ENCODE measurements at places on chromosomes 1 and 21.

DNA sequence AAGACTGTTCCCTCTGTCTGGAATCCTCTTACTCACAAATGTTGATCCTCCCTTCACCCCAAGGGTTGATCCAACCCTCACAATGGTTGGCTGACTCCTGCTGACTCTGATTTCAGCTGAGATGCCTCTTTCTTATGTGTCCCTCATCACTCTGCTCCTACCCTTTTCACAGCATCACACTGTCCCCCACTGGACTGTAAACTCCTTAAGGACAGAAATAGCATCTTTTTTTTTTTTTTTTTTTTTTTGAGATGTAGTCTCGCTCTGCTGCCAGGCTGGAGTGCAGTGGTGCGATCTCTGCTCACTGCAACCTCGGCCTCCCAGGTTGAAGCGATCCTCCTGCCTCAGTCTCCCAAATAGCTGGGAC lies 97.9 kb upstream of the SYT6 start:
- no peak for DNase-seq

DNA sequence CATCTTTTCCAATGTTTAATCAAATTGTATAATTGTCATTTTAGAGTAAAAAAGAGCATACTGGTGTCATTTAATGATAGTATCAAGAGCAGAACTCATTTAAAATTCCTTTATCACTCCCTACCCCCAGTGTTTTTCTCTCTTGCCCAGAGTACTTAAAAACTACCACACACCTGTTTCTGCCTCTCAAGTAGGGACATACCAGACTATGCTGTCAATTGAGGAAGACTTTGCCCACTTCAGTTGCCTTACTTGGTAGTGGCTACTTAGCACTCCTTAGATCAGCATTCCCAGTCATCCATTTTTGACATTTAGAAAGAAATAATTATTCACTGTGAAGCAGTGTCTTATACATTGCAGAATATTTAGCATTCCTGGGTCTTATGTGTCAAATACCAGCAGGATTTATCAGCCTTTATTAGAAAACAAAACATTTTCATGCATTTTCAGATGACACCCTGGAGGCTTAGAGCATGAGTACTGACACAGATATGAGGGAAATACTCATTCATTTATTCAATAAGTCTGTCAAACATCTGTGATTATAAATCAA lies 127.5 kb upstream of the RGS1 start:
- no peak for DNase-seq

DNA sequence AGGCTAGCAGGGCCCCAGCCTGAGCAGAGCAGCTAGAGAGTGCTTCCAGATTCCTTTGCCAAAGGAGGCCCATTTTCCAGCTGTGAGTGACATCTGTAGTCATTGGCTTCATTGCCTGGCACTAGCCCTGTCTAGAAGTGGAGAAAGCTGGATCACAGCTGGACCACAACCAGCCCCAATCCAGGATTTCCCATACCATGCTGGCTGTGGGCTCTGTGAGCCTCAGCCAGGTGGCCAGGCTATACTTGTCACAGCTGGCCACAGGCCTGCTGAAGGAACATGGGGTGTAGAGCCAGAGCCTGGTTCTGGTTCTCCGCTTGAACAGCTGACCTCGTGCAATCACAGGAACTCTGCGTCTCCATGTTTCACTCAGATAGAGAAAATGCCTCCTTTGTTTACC lies 36.6 kb downstream of the RIMKLA start:
- DNase-seq: no peak

DNA sequence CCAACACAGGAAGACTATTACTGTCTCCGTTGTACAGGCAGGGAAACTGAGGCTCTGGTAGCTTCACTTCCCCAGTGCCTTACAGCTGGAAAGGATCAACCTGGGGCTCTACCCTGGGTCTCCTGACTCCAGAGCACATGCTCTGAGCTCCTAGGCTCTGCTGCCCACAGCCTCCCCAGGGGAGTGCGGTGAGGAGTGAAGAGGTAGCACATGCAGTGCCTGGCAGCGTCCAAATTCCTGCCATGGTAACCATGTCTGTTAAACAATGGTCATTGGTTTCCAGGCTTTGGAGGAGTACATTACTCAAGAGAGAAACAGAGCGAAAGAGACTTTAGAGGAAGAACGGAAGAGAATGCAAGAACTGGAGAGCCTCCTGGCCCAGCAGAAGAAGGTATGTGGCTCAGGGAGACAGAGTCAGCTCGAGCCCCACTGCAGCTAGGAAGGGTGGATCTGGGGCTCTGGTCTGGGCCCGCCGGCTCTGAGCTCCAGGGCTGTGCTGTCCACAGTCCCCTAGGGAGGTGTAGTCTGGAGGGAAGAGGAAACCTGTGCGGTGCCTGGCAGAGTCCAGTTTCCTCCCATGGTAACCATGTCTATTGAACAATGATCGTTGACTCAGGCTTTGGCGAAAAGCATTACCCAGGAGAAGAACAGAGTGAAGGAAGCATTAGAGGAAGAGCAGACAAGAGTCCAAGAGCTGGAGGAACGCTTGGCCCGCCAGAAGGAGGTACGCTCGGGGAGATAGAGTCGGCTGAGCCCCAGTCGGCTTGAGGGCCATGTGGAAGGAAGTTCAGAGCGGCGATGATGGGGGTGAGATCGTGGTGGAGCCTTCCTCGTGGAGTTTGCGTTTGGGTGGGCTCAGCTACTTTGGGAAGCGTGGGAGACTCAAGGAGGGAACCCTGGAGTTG lies 64.6 kb upstream of the EFHD2 start:
- no peak for DNase-seq

GRCh38 chr1:52967666-52968065 lies 40.6 kb downstream of the SCP2 start:
- DNase-seq: no peak

DNA sequence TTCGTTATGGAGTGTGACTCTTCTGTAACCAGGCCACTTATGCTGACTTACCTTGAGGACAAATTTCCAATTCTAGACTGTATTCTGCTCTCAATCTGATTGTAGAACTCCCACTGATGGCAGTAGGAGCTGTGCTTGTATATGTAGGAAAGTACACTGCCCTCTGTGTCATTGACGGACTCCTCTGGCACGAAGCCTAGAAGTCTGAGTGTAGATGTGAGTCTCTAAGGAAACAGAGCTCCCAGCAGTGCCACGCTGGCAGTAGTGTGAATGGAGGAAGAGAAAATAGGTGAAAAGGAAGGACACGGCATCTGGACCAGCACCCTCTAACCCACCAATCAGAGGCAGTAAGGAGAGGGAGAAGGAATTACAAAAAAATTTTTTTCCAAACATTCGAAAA lies 130.4 kb upstream of the ADGRL2 start:
- peak; percentile 41 for DNase-seq

DNA sequence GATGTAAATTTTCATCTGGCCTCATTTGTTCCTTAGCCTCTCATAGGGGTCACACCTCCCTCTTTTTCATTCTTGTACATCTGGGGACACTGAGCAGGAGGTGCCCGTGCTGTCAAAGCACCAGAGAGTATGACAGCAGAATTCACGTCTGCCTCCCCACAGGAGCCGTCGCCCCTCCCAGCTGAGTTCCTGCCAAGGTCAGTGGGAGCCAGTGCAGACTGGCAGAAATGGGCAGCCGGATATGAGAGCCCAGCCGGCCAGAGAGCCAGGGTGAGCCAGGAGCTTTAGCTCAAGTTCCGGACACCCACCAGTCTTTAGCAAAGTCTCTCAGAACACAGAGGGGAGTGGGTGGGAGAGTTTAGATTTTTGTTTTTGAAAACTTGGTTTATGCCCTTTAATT lies 21.9 kb downstream of the GPR137B start:
- DNase-seq: no peak

- no peak for DNase-seq
These were observed 18.1 kb downstream of the URB2 start for GRCh38 chr1:229643996-229644745.

- DNase-seq: no peak
These were observed 116.7 kb upstream of the GRIK3 start for GRCh38 chr1:37150986-37151385.

GRCh38 chr21:27678511-27678910 lies 711.6 kb upstream of the ADAMTS5 start:
- DNase-seq: no peak

DNA sequence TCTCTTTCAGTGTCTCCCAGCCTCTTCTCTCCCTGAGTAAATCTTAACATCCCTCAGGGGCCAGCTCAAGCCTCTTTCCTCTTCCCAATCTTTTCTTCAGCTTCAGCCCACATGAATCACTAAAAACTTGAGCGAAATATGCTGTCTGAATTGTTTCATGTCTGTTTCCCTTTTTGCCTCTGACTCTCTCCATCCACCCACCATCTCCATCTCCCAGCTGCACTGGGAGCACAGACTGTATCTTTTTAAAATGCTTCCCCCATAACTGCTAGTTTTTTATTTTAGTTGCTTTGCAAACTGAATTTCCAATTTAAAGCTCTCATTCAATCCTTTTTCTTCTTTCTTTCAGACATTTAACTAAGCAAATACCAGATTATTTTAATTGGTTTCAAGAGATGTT lies 3.0 kb upstream of the AHCTF1 start:
- no peak for DNase-seq

- no peak for DNase-seq
These were observed 7.0 kb downstream of the HSPG2 start for GRCh38 chr1:21930080-21930571.

- DNase-seq: no peak
These were observed 74.2 kb downstream of the ITGB3BP start for GRCh38 chr1:63448731-63449246.

Data from tibial nerve (tissue), 4 donors.